Activated naive CD4-positive, alpha-beta T cell (primary cell): ENCODE measurements at places on chromosomes 5 and 9.

- no peak for DNase-seq
These were observed 107.7 kb downstream of the TENT4A start for GRCh38 chr5:6820851-6821479.

DNA sequence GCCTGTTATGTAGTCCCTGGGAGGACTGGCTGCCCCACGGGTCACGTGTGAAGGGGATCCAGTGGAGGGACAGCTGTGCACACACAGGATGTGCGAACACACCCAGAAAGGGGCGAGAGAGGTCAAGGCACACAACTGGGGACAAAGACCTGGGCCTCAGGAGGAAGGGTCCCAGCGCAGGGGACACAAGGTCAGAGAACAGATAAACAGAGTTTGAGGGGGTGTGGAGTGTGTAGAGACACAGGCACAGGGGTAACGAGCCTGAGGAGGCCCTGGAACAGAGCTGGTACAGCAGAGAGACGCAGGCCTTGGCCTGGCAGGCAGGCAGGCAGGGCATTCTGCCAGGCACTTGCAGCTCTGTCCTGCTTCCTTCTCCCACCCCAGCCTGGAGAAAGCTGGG is 14.8 kb upstream of the PSMD5 start:
- DNase-seq, result no peak

DNA sequence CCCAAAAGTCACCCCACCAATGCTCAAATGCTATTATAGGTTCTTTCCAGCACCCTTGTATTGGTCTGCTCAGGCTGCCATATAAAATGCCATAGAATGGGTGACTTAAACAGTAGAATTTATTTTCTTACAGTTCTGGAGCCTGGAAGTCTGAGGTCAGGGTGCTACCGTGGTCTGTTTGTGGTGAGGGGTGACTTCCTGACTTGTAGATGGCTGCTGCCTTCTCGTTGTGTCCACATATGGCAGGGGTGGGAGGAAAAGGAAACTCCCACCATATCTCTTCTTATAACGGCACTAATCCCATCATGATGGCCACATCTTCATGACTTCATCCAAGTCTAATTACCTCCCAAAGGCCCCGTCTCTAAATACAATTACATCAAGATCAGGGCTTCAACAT is 257.8 kb upstream of the TARS1 start:
- no peak for DNase-seq

GRCh38 chr5:41940641-41941040 is 15.6 kb downstream of the FBXO4 start:
- DNase-seq, result no peak

GRCh38 chr5:75509956-75510355 is 1.5 kb downstream of the CERT1 start:
- no peak for DNase-seq
